ENCODE measurements at places on chromosomes 1 and 21.

- no peak for DNase-seq
Measured at GRCh38 chr1:208892147-208892546, 648.0 kb upstream of the PLXNA2 start.

- DNase-seq, result no peak
Measured at GRCh38 chr21:14858311-14858710, 206.5 kb downstream of the NRIP1 start.

- no peak for DNase-seq
Measured at GRCh38 chr1:221940631-221941030, 198.7 kb upstream of the DUSP10 start.

GRCh38 chr1:107862064-107862463 is 102.9 kb downstream of the VAV3 start:
- no peak for DNase-seq

- no peak for DNase-seq
Measured at GRCh38 chr1:150925080-150925479, 1.1 kb upstream of the SETDB1 start.

GRCh38 chr1:84995484-84996334 is 1.2 kb downstream of the MCOLN2 start:
- DNase-seq, result no peak

- no peak for DNase-seq
Measured at GRCh38 chr21:35207322-35207721, 158.2 kb upstream of the RUNX1 start.
